Vagina (tissue), 2 donors: ENCODE measurements at places on chromosomes 4 and X.
A peak's percentile ranks its signal among the peaks of the same experiment; 100 is the strongest.

DNA sequence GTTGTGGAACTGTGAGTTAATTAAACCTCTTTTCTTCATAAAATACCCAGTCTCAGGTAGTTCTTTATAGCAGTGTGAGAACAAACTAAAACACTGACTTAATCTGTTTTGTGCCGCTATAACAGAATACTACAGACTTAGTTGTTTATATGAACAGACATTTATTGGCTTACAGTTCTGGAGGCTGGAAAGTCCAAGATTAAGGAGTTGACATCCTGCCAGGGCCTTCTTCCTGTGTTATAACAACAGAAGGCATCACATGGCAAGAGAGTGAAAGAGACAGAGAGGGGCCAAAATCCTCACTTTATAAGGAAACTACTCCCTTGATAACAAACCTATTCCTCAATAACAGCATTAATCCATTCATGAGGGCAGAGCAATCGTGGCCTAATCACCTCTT, 42.5 kb upstream of the KCNIP4 start:
- DNase-seq, result no peak

DNA sequence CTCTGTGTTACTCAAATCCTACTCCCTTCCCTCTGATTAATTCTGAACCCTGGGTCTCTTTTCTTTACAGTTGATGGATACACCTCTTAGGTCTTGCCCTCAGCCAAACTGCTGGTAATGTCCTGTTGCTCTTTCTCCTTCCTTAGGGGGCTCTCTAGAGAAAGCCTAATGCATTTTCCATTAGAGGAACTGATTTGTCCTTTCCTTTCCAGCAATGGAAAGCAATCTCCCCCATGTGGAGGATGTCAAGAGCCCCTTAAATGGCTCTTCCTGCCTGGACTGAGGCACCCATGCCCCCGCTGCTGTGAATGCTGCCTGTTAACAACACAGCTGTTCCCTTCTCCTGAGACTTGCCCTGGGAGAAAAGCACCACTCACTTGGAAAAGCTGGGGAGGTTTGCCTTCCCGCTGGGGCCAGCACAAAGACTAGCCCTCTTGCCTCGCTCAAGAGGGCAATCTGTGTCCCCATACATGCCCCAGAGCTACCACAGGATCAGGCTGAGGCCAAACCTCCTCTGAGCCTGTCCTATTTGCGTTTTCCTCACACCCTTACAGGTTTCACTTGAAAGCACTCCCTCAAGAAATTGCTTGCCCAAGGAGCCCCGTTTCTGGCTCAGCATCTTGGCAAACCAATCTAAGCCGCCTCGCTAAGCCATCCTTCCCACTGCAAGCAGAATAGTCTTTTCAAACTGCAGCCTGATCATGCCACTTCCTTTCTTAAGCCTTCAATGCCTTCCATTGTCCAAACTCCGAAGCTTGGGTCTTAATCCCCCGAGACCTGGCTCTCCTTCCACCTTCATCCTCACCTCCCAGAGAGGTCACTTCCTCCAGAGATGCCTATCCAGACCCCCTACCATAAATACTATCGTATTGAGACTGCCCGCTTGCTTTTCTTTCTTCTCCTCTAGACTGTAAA, 23.2 kb upstream of the SMIM20 start:
- DNase-seq, result no peak

GRCh38 chr4:153564630-153565525, 98.7 kb downstream of the TMEM131L start:
- DNase-seq, result no peak

DNA sequence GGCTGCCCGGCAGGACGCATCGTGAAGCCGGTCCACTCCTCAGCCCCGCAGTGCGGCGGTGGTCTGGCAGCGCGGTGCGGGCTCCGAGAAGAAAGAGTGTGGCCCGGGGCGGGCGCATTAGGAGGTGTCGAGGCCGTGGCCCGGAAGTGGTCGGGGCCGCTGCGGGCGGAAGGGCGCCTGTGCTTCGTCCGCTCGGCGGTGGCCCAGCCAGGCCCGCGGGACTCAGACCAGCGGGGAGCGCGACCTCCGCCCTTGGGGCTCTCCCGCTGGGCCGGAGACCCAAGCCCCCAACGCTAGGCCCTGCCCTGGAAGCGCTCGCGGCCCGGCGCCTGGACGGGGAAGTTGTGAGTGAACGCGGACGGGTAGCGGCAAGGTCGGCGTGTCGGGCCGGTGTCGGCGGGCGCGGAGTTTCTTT, 60.0 kb downstream of the HS3ST1 start:
- DNase-seq, result no peak

GRCh38 chr4:123890889-123891288, 494.3 kb downstream of the SPRY1 start:
- no peak for DNase-seq

DNA sequence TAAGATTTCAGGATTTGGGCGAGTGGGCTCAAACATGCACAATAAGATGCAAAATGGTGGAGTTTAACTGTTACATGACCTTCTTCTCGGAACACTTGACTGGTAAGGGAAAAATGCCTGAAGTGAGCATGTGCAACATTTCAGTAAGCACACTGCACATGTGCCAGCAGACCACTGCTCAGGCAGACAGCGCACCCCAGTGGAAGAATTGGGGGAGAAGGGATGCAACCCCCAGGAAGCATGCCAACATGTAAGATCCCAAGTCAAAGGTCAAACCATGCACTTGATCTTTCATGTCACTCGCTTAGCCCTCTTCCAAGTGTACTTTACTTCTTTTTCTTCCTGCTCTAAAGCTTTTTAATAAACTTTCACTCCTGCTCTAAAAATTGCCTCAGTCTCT, 256.3 kb downstream of the CENPC start:
- DNase-seq, result no peak

DNA sequence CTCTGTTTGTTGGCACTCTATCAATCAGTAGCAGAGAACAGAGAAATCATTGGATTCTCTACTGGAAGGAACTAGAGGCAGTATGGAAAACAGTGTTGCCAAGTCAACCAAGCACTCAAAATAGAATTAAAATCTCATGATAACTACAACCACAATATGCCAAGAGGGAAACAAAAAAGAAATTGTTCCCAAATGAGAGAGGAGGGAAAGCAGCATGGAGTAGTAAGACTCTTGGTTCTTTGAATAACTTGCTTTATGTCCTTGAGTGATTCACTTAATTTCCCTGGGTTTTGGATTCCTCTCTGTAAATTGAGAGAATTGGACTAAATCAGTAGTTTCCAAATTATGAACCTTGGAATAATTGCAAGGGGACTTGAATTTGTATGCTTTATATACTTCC, 285.5 kb upstream of the ANKRD50 start:
- no peak for DNase-seq

DNA sequence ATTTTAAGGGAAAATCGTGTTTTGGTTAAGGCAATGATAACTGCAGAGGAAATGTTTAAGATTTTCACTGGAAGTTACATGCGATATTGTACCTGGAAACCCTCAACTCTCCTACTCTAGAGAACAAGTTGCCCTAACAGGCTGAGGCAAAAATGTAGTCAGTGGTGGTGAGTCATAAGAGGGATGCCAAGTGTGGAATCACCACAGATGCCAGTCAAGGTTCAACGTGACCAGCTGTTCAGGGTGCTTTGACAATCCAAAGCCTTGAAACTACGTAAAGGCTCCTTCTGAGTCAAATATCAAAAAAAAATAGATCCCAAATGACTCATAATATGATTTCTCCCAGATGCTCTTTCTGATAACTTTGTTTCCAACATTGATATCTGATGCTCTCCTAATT, 77.9 kb upstream of the AFF2 start:
- DNase-seq, result no peak

DNA sequence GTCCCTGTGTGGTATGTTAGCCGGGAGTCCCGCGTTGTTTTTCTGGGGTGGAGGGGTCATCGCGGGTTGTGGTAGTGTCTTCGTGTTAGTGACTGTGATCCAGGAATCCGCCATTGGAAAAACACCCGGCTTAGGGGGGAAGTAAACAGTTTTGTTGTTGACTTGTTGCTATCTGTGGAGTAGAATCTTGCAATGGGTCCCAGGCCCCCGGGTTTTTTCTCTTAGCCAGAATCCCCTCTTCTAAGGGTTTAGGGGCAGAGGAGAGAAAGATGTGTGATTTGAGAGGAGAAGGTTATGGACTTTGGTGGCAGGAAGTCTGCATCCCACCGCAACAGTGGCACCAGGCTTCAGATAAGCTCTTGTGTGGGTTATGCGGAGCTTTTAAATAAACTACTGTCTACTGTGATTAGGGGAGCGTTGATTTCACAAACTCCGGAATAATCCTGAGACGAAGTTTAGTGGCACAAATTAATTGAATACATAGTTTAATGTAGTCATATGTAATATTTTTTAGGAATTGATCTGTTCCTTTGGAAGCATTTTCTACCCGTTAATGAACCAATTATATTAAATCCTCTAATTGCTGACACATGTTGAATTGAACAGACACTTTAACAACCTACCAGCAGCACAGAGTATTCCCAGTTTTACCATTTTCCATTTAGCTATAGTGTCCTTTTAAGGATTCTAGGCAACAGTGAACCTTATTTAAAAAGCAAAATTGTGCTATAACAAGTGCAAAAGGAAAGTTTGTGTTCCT, 1.4 kb downstream of the DDX3X start:
- peak; percentile 92 for DNase-seq

DNA sequence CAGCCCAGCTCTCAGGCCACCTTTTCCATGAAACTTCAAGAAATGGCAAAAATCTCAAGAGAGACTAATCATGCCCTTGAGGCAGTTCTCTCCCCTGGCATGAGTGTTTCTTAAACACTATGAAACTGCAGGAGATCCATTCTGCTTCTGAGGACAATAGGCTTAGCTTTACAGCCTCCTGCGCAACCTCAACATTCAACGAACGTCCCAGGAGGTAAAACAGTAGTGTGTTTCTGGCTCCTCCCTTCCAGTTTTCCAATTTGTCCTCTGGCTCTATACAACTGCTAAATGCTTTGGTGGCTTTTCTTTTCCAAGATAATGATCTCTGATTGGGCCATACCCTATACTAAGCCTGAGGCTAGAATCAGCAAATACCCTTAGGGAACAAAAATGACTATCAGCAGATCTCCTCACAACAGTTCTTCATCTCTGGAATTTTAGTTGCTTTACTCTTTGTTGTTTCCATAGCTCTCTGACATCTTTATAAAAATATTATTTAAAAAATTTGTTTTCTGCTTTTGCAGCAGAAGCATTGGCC, 87.0 kb upstream of the FAT1 start:
- DNase-seq, result no peak

DNA sequence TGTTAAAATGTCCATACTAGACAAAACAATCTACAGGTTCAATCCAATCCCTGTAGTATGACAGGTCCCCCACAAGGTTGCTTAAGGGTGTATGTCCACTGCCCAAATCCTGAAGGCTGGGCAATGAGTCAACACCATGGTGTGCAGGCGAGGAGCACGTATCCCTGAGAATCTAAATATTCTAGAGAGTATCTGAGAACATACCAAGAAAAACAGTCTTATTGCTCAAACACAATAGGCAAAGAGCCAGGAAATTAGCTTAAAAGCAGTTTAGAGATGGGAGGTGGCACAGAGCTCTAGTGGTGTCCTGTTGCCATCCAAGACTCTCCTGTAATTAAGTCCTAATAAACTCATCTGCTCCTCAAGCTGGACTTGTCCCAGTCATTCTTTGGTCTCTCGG, 37.0 kb downstream of the RCHY1 start:
- no peak for DNase-seq

- no peak for DNase-seq
Measured at GRCh38 chr4:77074381-77074831, 1.4 kb downstream of the CCNI start.

DNA sequence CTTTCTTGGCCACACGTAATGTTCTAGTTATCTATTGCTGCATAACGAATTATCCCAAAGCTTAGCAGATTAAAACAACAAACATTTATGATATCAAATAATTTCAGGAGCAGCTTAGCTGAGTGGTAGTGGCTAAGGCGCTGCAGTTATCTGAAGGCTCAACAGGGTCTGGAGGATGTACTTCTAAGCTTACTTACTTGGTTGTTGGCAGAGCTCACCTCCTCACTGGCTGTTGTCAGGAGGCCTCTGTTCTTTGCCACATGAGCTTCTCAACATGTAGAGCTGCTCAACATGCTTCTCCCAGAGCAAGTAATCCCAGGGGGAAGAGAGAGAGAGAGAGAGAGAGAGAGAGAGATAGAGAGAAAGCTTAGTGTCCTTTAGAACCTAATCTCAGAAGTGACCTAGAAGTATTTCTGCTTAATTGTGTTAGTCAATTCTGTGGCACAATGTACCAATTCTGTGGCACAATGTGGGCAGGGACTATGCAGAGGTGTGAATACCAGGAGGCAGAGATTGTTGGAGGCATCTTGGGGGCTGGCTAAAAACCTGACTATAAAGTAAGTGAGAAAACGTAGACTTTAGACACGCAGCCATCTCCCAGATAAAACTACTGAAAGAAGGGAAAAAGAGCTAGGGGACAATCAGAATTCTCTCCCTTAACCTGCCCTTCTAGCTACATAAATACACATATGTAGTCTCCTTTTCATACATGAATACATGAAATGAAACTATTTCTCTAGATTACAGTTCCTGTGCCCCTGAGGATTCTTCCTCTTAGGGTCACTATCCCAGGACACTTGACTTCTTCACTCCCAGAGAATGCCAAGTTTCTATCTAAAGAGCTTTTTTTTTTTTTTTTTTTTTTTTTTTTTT, 40.2 kb downstream of the HOPX start:
- peak; percentile 29 for DNase-seq

DNA sequence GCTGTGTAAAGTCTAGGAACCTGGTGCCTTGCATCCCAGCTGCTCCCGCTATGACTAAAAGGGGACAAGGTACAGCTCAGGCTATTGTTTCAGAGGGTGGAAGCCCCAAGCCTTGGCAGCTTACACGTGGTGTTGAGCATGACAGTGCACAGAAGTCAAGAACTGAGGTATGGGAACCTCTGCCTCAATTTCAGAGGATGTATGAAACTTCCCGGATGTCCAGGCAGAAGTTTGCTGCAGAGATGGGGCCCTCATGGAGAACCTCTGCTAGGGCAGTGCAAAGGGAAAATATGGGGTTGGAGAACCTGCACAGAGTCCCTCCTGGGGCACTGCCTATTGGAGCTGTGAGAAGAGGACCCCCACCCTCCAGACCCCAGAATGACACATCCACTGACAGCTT, 76.6 kb downstream of the DDX60 start:
- no peak for DNase-seq

- DNase-seq, result peak; percentile 65
Measured at GRCh38 chrX:104254442-104255115, at the start of gene ESX1. Gene ESX1 (minus strand): TSS chrX:104254933. CDS start chrX:104254849, 84 bp downstream.

DNA sequence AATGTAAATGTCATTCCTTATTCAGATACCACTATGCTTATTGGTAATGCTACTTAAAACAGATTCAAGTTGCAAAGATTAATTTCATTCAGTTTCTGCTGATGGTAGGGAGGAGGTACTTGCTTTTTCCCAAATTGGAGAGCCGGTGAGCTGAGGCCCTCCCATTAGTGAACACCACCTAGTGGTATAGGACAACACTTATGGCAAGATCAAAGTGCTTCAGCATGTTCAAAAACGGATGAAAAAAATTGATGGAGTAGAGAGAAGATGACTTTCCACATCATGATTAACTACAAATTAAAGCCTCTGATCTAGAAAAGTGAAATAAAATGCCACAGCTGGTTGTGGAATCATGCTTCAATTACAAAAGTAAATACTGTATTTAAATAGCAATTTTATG, 112.9 kb downstream of the MBNL3 start:
- DNase-seq, result no peak

- no peak for DNase-seq
Measured at GRCh38 chr4:96102541-96103026, 262.7 kb downstream of the PDHA2 start.
